ENCODE measurements at places on chromosomes 6 and 20. TPM values are rescaled to one million over a fixed set of nuclear protein-coding genes. Genes with fewer than 3 reads are reported as not detected.

- no peak overlapping the region for H3K27ac ChIP-seq
- H3K36me3 ChIP-seq, result no peaks in the 10 kb centered on the region
- no peaks in the 10 kb centered on the region for H3K27me3 ChIP-seq
Measured at GRCh38 chr6:168540713-168541291, 99.8 kb downstream of the SMOC2 start.

DNA sequence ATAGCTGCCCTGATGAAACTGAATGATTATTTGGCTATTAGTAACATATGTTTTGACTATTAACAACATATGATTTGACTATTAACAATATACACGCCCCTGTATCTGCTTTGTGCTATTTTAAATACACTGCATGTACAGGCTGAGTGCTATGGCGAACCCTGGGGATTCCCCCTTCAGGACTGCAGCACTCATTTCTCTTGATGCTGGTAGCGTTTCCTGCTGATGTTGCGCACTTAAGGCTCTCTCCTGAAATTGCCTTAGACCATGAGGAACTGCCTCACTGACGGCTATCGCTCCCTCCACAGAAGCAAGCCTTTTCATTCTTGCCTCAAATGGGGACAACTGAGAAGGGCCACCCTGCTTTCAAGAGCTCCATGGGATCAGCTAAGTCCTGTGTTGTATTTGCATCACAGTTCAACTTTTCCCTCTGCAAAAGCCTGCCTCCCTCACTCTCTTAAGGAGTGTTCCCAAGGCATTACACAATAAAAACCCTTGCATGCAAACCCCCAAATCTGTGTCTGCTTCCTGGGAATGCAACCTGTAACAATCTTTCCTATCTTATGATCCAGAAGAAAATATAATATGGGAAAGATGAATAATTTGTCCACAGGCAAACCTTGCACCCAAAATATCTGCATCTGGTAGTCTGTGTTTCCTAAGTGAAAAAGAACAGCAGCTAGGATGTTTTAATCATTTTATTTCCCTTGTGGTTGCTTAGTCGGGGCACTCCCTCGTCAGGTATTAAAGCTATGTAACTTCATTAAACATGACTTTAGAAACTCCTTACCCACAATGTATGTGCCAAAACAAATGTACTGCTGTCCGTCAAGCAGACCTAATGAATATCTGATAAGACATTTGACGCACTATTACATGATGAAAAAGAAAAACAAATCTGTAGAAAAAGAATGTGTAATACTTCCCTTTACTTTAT, 456.4 kb downstream of the COL12A1 start:
- H3K27me3 ChIP-seq, result no peaks in the 10 kb centered on the region
- no peak for DNase-seq
- no peak overlapping the region for H3K4me3 ChIP-seq
- H3K4me1 ChIP-seq, result no peaks in the 10 kb centered on the region

- DNase-seq, result no peak
- H3K27ac ChIP-seq, result no peak overlapping the region
- no peak overlapping the region for H3K4me3 ChIP-seq
- no peaks in the 10 kb centered on the region for H3K27me3 ChIP-seq
- no peaks in the 10 kb centered on the region for H3K4me1 ChIP-seq
Measured at GRCh38 chr20:11380283-11380682, 537.4 kb upstream of the BTBD3 start.

The MAS1 gene
- under 0.01 TPM for total RNA-seq

The SLC22A1 gene
- total RNA-seq, result 0.28 TPM

Measured in thymus (tissue), 14 donors.